GM12878 (cell line): ENCODE measurements at places on chromosomes 11 and 22. TPM values are rescaled to one million over a fixed set of nuclear protein-coding genes. Genes with fewer than 3 reads are reported as not detected.

DNA sequence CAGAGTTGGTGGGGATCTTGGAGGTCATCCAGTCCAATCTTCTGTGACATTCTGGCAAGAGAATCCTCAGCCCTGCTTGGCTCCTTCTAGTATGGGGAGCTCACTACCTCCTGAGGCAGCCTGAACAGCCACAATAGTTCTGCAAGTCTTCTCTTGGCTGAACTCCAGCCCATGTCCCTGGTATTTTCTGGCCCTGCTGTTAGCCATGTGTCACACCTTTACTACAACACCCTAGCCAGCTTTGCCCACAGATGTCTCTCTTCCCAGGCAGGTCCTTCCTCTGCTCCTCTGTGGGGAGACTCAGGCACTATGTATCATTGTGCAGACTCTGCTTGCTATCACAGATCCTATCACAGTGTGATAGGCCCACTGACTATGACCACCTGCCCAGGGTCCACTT lies 297.7 kb downstream of the CTTN start:
- H3K36me3 ChIP-seq: no peaks in the 10 kb centered on the region
- no peak overlapping the region for H3K27ac ChIP-seq
- DNase-seq: no peak
- no peaks in the 10 kb centered on the region for H3K4me1 ChIP-seq

DNA sequence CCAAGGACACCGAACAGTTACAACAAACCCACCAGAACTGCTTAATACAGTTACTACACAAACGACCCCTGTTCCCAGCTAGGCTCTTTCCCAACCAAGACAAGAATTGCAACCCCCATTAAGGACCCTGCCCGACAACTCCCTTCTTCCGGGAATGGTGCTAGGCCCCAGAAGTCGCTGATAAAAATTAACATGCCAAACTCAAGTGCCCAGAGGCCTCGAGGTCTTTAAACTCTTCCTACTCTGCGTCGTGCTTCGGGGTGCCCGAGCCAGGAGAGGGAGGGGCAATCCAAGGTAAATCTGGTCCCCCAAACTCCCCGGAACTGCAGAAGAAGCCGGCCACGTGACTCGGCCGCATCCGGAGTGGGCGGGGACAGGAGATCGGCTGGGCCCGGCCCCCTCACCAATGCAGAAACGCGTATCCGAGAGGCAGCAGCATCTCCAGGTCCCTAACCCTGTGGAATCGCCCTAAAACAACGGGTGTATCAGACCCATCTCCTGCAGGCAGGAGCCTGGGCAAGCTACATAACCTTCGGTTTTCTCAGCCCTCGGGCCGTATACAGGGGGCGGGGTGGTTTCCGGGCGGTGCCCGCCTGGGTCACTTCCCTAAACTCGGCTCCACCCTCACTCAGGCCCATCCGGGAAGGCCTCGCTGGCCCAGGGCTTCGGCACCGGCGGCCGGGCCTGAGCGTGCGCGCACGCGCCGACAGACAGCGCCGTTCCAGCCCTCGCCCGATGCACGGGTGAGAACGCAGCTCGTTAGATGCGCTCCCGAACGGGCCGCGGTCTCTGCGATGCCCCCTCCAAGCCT lies 1.1 kb downstream of the CFL1 start:
- no peaks in the 10 kb centered on the region for H3K27me3 ChIP-seq
- H3K4me1 ChIP-seq: peaks cover 15% of the 10 kb centered on the region
- peak overlapping the region; percentile 100 for H3K27ac ChIP-seq
- DNase-seq: no peak

DNA sequence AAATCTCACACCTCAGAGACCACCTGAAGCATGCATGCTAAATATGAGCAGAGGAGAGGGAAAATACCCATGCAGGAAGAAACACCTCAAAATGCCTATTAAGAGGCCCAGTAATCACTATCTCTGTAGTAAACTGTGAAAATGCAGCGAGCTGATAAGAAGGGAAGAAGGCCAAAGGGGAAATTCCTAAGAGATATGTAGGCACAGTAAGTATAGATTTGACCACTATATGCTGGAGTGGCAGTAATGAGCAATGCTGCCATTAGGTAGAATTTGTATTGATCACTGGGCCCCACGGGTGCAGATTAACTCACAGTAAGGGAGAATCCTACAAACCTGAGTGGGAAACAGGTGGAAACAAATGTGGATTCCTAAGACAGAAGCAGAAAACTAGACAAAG lies 1813.1 kb upstream of the RAG2 start:
- no peak overlapping the region for H3K4me3 ChIP-seq
- H3K4me1 ChIP-seq: no peaks in the 10 kb centered on the region
- H3K27ac ChIP-seq: no peak overlapping the region

The TRPM5 gene
- not detected in 2 replicates for total RNA-seq

- H3K27me3 ChIP-seq: no peaks in the 10 kb centered on the region
- DNase-seq: no peak
- no peaks in the 10 kb centered on the region for H3K36me3 ChIP-seq
- H3K4me3 ChIP-seq: peak overlapping the region; percentile 94; the same call in 1 of the 2 replicates
Observed at GRCh38 chr11:85626496-85626895, 648 bp downstream of the DLG2 start.

GRCh38 chr11:37503411-37504059 lies 905.5 kb upstream of the RAG2 start:
- H3K4me3 ChIP-seq: peak overlapping the region; percentile 21
- no peaks in the 10 kb centered on the region for H3K27me3 ChIP-seq
- H3K4me1 ChIP-seq: peaks cover 18% of the 10 kb centered on the region
- H3K36me3 ChIP-seq: no peaks in the 10 kb centered on the region
- DNase-seq: no peak

DNA sequence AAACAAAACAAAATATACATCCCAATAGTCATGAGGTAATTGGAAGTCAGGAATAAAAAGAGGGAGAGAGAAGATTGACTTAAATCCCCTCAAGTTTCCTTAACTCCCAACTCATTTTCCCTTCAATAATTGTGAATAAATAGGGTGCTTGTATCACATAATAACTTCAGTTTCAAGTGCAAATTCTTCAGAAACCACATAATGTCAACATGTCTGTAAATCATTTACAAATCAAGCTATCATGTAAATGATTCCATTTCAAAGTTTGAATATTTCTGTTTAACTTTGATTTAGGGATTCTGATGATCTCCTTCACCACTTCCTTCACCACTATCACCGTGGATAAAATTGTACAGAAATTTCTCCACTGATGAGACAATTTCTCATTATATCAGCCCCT lies 23.2 kb downstream of the CASP5 start:
- H3K4me1 ChIP-seq: no peaks in the 10 kb centered on the region
- H3K4me3 ChIP-seq: no peak overlapping the region
- H3K36me3 ChIP-seq: no peaks in the 10 kb centered on the region
- no peaks in the 10 kb centered on the region for H3K27me3 ChIP-seq
- DNase-seq: no peak

DNA sequence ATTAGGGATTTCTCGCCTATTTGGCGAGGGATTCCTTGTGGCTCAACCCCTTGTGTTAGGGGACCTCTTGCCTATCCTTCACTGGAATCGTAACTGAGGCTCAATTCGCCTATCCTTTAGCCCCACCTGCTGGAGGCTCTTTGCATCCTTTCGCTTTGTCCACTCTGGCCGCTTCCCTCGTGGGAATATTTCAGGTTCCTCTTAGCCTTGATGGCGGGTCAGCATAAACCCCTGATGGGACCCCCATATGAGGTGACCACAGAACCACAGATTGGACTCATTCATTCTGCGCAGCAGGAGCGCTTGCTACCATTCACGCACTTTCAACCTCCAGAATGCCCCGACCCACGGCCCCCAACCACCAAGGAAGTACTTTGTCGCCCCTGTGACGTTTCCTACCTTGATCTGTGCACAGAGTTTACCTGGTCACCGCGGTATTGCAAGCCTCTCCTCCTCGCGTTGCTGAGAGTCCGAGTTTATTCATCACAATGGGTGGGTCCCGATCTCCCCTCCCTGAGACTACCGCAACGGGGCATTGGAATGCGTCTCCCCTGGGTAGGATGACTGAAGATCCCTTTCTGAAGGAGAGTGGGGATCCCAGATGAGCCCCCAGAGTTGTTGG lies at the start of gene OR52N2:
Gene OR52N2 (plus strand): TSS at position 425 of the 622 bp plus-strand sequence. CDS start 11,412 bp downstream, outside the sequence.
- H3K27me3 ChIP-seq: no peaks in the 10 kb centered on the region
- H3K4me3 ChIP-seq: peak within 1 kb of the TSS; percentile 68
- peak; percentile 53 for DNase-seq
- no peaks in the 10 kb centered on the region for H3K36me3 ChIP-seq
- no peaks in the 10 kb centered on the region for H3K4me1 ChIP-seq

GRCh38 chr11:124897674-124898262 lies at the start of gene ROBO4:
Gene ROBO4 (minus strand): TSS chr11:124897865. CDS start chr11:124897795, 70 bp downstream.
- H3K27me3 ChIP-seq: peaks cover 3% of the 10 kb centered on the region; the same call in 1 of the 2 replicates
- no peak for DNase-seq
- H3K36me3 ChIP-seq: no peaks in the 10 kb centered on the region
- H3K4me1 ChIP-seq: no peaks in the 10 kb centered on the region

The THOC5 gene
- 40.9 and 44.9 TPM in 2 replicates for total RNA-seq
